ENCODE measurements at places on chromosomes 7 and 10.

- no peak for DNase-seq
Observed at GRCh38 chr7:157253850-157254249, 83.0 kb upstream of the DNAJB6 start.

DNA sequence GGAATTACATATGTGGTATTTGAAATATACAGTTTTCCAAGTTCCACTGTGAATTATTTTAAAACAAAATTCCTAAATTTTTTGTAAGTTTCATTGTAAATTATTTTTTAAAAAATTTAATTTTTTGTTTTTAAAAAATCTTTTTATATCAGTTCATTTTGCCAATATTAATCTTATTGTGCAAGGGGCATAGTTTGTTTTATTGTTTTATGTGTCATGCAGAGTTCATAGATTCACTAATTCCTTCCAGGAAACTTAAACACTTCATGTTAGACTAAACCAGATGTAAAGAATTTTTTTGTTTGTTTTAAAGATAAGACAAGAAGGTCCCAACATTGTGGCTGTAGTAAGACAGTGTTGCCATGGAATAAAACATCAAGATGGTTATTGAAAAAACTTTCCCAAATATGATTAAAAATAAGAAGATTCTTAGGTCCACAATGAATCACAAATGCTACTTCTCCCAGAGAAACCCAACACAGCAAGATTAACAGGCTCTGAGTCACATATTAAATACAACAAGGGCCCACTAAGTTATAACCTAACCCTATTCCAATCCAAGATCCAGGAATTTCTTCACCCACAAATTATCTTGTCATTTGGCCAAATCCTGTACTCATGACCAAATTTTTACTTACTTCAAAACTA is 464.7 kb upstream of the IGFBP3 start:
- no peak for DNase-seq

DNA sequence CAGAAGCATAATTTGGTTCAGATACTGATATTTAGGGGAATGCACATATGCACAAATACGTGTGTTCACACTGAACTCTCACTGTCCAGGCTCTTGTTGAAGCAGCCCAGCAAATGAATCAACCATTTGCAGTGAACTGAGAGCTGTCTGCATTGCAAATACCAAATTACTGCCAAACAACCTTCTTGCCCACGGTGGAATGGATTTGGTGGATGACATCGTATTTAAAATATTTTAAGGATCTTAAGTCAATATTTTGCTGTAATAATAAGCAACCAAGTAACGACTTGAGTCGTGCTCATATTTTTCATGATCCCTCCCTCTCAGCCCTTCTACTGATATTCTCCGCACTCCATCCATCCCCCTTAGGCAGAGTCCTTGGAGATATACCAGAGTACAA is 107.9 kb upstream of the FEZF1 start:
- no peak for DNase-seq

GRCh38 chr7:21407796-21408480 is 19.9 kb upstream of the SP4 start:
- no peak for DNase-seq

GRCh38 chr10:20415684-20416083 is 481.4 kb downstream of the NEBL start:
- DNase-seq: no peak

- no peak for DNase-seq
Observed at GRCh38 chr7:100863406-100863950, 3.7 kb upstream of the TRIP6 start.

DNA sequence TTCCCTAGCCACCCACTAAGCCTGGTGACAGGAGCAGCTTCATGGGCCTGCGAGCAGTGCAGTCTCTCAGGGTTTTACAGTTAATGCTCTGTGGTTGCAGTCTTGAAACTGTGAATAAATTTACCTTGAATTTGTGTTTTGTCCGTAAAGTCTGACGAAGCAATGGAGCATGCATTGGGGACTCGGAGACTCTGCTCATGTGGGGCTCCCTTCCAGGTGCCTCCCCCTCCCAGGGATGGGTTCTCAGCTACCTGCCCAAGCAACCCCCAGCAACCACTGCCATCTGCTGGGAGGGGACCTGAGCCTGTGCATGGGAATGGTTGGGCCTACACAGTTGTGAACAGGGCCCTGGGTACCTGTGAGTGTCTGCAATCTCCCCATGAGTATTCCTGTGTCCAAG is 36.3 kb upstream of the IKZF1 start:
- DNase-seq: no peak

- DNase-seq: no peak
Observed at GRCh38 chr10:129170812-129171211, 296.2 kb upstream of the MGMT start.

DNA sequence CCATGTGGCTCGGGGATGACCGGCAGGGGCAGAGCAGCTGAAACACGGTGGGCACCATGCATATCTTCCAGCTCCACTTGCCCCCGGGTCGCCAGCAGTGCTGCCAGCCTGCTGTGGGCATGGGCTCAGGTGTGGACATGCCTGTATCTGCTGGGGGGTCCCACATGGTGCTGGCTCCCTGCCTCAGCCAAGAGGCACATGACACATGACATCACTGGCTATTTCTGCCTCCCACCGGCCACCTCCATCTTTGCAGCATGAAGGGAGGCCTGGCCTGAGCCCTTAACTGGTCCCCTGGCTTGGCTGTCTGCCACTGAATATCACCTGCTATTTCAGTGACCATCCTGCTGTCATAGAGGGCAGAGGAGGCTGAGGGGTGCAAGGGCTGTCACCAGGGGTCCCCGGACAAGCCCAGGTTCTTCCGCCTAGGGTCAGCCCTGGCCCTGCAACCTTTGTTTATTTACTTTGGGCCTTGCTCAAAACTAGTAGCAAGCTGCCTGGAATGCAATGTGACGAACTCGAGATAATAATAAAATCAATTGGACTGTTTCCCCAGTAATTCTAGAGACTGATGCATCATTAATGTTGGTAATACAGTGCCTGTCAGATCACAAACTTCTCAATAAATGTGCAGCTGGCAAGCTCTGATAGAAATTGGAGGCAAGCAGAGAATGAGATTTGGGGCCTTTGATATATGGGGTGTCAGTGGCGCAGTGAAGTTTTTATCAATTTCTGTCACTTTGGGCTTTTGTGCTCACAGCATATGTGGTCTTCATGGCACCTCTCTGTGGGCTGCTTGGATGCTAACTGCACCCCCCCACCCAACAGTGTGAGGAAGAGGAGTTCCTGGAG is 28.5 kb downstream of the ZMIZ1 start:
- DNase-seq: no peak

DNA sequence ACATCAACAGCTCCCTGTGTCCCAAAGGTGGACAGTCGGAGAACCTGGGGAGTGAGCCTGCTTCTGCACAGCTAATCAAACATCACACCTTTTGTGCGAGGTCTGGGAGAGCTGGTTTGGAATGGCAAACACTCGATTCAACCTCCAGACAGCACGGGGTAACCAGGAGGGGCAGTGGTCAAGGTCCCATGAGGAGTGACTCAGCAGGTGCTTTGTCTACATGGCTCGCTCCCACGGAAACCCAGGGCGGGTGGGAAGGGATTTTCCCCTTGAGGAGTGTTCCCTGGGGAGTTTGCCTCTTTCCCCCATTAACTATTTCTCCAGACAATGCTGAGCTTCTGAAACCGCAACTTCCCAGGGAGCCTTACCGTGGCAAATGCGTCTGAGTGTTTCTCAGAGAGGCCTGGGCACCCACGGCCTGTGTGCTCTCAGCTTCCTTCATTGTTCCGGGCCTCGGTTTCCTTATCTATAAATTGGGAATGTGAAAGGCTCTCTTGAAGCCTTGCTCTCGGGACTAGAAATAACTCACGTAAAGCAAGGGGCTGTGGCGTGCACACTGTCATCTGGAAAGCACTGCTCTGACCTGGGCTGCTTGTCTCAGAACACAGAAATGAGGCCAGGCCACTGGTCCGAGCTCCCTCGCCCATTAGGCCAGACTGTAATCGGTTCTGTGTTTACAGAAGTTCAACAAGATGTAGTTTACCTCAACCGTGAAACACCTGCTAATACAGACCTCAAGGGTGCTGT is 14.0 kb upstream of the GTPBP4 start:
- no peak for DNase-seq

- no peak for DNase-seq
Observed at GRCh38 chr10:80685355-80685754, 147.7 kb downstream of the SH2D4B start.

GRCh38 chr10:107028236-107028635 is 136.3 kb downstream of the SORCS1 start:
- no peak for DNase-seq

All from stimulated activated CD4-positive, alpha-beta T cell treated with anti-CD3 and anti-CD28 coated beads, Interleukin-1b, Interleukin-23, amount 100 ng/mL, for 1 hour (primary cell).